HT-29 (cell line): ENCODE measurements at places on chromosomes 7 and 10. TPM values are rescaled to one million over a fixed set of nuclear protein-coding genes. Genes with fewer than 3 reads are reported as not detected.

VIPR2 gene
- not detected in 2 replicates for total RNA-seq

ABCC2 gene
- total RNA-seq = 0.55 and 2.5 TPM in 2 replicates

CDHR3 gene
- 17.3 and 20.4 TPM in 2 replicates for total RNA-seq

DNA sequence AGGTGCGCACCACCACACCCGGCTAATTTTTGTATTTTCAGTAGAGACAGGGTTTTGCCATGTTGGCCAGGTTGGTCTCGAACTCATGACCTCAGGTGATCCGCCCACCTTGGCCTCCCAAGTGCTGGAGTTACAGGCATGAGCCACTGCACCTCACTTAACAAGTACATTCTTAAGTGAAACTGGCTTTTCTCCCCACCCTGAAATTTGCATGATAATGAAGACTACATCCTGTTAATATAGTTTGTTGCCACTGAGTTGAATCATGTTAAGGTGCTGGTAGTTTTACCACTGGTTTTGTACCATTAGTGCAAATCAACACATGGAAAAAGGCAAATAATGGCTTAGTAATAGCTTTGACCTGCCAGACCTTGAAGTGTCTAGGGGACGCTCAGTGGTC is 62.2 kb downstream of the MPLKIP start:
- DNase-seq = no peak

GRCh38 chr7:14630048-14630447 is 272.5 kb downstream of the DGKB start:
- no peak for DNase-seq

DNA sequence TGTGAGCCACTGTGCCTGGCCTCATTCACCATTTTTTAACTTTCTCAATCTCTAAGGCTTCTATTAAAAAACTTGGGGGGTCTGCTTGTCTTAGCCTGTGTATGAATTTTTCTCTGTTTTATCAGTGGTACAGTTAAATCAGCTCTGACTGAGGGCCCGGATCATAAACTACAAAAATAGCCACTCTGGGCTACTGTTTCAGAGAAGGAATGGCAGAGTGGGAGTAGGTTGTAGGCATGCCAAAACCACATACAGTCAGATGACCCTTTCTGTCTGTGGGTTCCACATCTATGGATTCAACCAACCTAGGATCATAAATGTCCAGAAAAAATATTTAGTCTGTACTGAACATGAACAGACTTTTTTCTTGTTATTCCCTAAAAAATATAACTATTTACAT is 21.3 kb downstream of the TBC1D12 start:
- no peak for DNase-seq

DNA sequence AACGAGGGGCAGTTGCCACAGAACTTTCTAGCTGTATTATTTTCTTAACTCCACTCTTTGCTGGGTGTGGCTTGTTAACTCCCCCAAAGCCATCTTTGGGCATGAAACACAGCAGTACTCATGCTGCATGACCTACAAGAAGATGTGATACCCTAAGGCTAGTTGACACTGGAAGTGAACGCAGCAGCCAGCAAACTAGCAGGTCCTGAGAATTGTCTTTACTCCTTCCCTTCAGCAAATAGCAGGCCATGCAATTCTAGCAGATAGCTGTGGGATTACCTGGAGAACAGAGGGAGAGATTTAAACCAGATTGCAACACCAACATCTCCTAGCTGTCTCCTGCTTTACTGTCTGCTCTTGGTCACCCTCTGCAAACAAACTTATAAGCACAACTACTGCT is 688.0 kb upstream of the ZWINT start:
- no peak for DNase-seq

GRCh38 chr10:89591111-89591795 is 53.8 kb downstream of the PANK1 start:
- DNase-seq = no peak

GRCh38 chr7:122457969-122458368 is 153.4 kb upstream of the FEZF1 start:
- DNase-seq = no peak

GRCh38 chr10:76552091-76552873 is 1085.3 kb downstream of the KCNMA1 start:
- DNase-seq = no peak

DNA sequence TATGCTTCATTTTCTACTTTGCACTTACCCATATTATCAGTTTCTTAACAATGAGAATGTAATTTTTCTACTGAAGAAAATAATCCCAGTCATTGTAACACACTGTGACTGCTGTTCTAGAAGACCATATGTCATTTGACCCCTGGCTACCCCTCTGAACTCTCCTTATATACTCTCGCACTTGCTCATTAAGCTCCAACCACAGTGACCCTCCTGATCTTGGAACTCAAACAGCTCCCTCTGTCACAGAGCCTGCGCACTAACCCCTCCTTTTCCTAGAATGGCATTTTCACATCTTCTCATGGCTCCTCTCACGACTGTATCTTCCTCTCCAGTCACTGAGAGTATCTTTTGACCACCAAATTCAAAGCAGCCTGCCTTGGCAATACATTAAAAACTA is 169.7 kb downstream of the CACNA2D1 start:
- DNase-seq = no peak
